H9 (cell line): ENCODE measurements at places on chromosomes 1 and 21. TPM values are rescaled to one million over a fixed set of nuclear protein-coding genes. Genes with fewer than 3 reads are reported as not detected.

DNA sequence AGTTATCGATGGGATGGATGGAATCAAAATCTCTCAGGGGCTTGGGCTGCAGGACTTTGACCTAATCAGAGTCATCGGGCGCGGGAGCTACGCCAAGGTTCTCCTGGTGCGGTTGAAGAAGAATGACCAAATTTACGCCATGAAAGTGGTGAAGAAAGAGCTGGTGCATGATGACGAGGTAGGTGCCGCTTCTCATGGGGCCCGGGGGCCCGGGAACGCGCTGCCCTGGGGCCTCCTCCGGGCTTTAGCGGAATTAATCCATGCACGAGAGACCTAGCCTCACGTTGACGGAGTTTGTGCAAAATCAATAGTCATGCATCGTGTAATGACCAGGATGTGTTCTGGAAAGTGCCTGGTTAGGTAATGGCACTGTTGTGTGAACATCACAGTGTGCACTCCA is 43.8 kb downstream of the FAAP20 start:
- peaks cover 14% of the 10 kb centered on the region for H3K36me3 ChIP-seq
- H3K27ac ChIP-seq = no peak overlapping the region
- no peak overlapping the region for H3K4me3 ChIP-seq
- no peaks in the 10 kb centered on the region for H3K27me3 ChIP-seq
- no peak for DNase-seq

GRCh38 chr1:155703216-155703615 is 14.3 kb downstream of the DAP3 start:
- no peak overlapping the region for H3K27ac ChIP-seq
- H3K4me1 ChIP-seq = 0 out of 2 replicates have a peak, but pooled peaks cover 3% of the 10 kb centered on the region
- DNase-seq = no peak

DNA sequence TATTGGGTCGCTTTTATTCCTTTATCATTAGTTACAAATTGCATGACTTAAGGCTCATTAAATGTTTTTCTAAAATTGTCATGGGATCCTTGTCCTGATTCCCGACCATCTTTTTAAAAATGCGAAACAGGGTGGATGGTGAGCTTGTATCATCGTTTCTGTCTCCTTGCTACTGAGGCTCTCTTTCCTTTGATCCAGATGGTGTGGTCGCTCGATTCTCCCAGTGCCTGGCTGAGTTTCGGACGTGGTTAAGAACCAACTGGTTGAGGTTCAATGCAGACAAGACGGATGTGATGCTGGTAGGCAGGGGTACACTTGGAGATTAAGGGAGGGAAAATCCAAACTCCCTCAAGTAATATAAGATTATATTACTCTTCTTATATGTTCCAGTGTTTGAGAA is 1.2 kb downstream of the MIER1 start:
- peak overlapping the region; percentile 93 for H3K4me3 ChIP-seq
- DNase-seq = no peak
- H3K27ac ChIP-seq = peak overlapping the region; percentile 2
- H3K4me1 ChIP-seq = no peaks in the 10 kb centered on the region

Gene STIL
- 26.6 and 26.9 TPM in 2 replicates for total RNA-seq

Gene LPAR3
- 2.5 and 3.0 TPM in 2 replicates for total RNA-seq

GRCh38 chr1:93615582-93616150 is 66.0 kb downstream of the BCAR3 start:
- peak overlapping the region; percentile 26; the same call in 1 of the 2 replicates for H3K4me3 ChIP-seq
- no peaks in the 10 kb centered on the region for H3K27me3 ChIP-seq
- H3K36me3 ChIP-seq = no peaks in the 10 kb centered on the region
- peak; percentile 73 for DNase-seq

- no peaks in the 10 kb centered on the region for H3K36me3 ChIP-seq
- H3K27me3 ChIP-seq = no peaks in the 10 kb centered on the region
- no peak overlapping the region for H3K4me3 ChIP-seq
Observed at GRCh38 chr1:8980656-8981055, 35.0 kb downstream of the CA6 start.

- H3K27me3 ChIP-seq = no peaks in the 10 kb centered on the region
- no peak overlapping the region for H3K4me3 ChIP-seq
- DNase-seq = no peak
- no peak overlapping the region for H3K27ac ChIP-seq
- H3K36me3 ChIP-seq = peaks cover 5% of the 10 kb centered on the region; the same call in 2 of the 3 replicates
Observed at GRCh38 chr1:235102993-235103411, 25.6 kb downstream of the TOMM20 start.

Gene GBP6
- total RNA-seq = not detected in 2 replicates

DNA sequence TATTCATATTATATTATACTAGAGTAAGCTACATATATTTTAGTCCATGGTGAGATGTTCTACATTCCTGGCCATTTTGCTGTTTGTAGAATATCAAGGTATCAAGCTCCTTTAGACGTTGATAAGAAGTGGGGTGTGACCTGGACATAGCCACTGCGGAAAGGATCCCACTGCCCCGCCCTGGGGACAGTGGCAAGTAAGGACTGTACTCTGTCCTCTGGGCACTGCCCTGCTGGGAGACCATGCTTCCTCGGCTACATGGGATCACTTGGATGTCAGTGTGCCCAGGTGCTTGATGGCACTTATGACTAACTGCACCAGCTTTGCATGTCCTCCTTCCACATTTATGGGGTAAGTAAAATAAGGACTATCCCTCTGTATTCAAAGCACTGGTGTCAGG is 46.3 kb upstream of the NTPCR start:
- H3K27me3 ChIP-seq = no peaks in the 10 kb centered on the region
- H3K36me3 ChIP-seq = no peaks in the 10 kb centered on the region
- peaks cover 2% of the 10 kb centered on the region; the same call in 1 of the 2 replicates for H3K4me1 ChIP-seq
- DNase-seq = no peak
- H3K27ac ChIP-seq = no peak overlapping the region

- peaks cover 2% of the 10 kb centered on the region; the same call in 1 of the 2 replicates for H3K4me1 ChIP-seq
- no peak overlapping the region for H3K4me3 ChIP-seq
- DNase-seq = no peak
Observed at GRCh38 chr1:206568256-206568655, 44.0 kb downstream of the EIF2D start.

DNA sequence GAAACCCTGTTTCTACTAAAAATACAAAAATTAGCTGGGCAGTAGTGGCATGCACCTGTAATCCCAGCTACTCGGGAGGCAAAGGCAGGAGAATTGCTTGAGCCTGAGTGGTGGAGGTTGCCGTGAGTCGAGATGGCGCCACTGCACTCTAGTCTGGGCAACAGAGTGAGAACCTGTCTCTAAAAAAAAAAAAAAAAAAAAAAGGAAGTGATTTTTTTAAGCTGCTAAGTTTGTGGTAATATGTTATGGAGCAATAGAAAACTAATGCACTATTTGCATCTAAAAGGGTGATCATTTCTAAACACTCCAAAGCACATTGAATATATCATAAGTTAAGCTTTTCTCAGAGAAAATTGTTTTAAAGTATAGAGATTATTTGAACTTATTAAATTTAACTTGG is 244.8 kb upstream of the SPAG17 start:
- H3K4me3 ChIP-seq = no peak overlapping the region
- no peaks in the 10 kb centered on the region for H3K4me1 ChIP-seq
- no peak overlapping the region for H3K27ac ChIP-seq
- DNase-seq = no peak
- H3K36me3 ChIP-seq = no peaks in the 10 kb centered on the region

DNA sequence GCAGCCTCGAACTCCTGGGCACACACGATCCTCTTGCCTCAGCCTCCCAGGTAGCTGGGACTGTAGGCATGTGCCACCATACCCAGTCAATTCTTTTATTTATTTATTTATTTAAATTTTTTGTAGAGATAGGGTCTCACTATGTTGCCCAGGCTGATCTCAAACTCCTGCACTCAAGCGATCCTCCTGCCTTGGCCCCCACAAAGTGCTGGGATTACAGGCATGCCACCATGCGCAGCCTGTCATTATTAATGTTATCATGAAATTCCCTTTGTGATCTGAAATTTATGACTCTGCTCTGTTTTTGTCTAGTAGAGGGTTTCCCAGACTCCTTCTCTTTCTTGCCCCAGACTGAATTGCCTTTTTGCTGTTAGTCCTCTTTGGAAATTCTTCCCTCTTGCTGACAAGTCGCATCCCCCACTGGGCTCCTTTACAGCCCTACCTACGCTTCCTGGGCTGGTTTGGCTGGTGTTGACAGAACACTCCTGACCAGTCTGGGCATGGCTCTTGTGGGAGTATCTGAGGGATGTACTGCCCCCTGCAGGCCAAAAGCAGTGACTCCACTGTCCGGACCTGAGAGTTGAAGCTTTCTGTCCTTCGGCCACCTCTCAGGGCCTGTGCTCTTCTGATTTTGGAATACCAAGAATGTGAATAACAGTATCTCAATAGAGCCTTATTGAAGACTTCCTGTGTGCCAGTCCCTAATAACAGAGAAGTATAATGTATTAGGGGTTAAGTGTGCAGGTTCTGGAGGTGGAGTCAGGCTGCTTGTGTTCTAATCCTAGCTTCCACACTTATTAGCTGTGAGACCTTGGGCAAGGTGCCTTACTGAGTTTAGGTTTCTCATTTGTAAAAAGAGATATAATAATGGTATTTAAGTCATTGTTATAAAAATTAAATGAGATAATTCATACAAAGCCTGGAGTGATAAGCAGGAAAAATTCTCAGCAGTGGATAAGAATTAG is 28.2 kb downstream of the TCEANC2 start:
- no peak overlapping the region for H3K4me3 ChIP-seq
- no peaks in the 10 kb centered on the region; the same call in 1 of the 2 replicates for H3K4me1 ChIP-seq
- peak; percentile 94 for DNase-seq
- H3K36me3 ChIP-seq = no peaks in the 10 kb centered on the region
- no peaks in the 10 kb centered on the region for H3K27me3 ChIP-seq

GRCh38 chr1:211259638-211260126 is 516 bp downstream of the RCOR3 start:
- no peaks in the 10 kb centered on the region for H3K27me3 ChIP-seq
- peak overlapping the region; percentile 86 for H3K4me3 ChIP-seq
- DNase-seq = no peak
- H3K4me1 ChIP-seq = peaks cover 4% of the 10 kb centered on the region; the same call in 1 of the 2 replicates
- H3K27ac ChIP-seq = peak overlapping the region; percentile 89
- H3K36me3 ChIP-seq = peaks cover 19% of the 10 kb centered on the region

DNA sequence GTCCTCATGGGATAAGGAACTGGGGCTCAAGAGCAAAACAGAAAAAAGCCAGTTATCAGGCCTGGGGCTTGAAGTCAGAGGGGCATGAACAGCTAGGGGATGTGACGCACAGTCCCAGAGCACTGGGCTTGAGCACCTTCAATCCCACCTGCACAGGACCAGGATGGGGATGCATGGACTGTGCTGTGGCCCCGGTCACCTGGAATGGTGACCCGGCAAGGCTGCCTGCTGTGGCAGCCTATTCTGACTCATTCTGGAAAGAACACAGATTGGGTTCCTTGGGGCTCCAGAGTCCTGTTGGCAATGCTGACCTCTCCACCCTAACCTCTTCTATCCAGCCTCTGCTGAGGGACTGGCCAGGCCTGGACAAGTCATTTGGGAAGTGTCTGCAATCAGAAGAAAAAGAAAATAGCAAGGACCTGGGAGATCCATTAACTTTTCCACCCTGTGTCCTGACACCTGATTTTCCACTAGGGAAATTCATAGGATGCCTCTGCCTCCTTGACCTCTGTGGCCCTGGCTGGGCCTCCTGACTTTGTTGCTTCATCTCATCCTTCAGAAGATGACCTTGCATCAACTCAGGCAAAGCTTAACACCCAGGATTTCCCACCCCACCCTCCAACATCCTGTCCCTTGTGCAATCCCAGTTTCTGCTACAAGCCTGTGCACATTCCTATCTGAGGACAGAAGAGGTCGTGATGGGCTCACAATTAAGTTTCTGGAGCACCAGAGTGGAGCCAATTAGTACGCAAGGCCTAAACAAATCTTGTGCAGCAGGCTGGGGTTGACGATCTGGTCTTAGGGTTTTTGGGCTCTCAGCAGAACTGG is 17.9 kb upstream of the FMOD start:
- DNase-seq = no peak
- H3K36me3 ChIP-seq = no peaks in the 10 kb centered on the region
- no peaks in the 10 kb centered on the region for H3K27me3 ChIP-seq

GRCh38 chr1:110487726-110488125 is 31.2 kb downstream of the KCNA10 start:
- no peaks in the 10 kb centered on the region for H3K27me3 ChIP-seq
- DNase-seq = no peak
- H3K36me3 ChIP-seq = no peaks in the 10 kb centered on the region; the same call in 2 of the 3 replicates
- H3K27ac ChIP-seq = no peak overlapping the region
